Right atrium auricular region (tissue), 2 donors: ENCODE measurements at places on chromosomes 3 and 15. TPM values are rescaled to one million over a fixed set of nuclear protein-coding genes. Genes with fewer than 3 reads are reported as not detected.
A peak's percentile ranks its signal among the peaks of the same experiment; 100 is the strongest.

Gene EXD1
- not detected for total RNA-seq

Gene NUP210
- total RNA-seq = 4.4 TPM

Gene KNG1
- total RNA-seq = 0.59 TPM

Gene MAP1A
- total RNA-seq = 52.7 TPM

DNA sequence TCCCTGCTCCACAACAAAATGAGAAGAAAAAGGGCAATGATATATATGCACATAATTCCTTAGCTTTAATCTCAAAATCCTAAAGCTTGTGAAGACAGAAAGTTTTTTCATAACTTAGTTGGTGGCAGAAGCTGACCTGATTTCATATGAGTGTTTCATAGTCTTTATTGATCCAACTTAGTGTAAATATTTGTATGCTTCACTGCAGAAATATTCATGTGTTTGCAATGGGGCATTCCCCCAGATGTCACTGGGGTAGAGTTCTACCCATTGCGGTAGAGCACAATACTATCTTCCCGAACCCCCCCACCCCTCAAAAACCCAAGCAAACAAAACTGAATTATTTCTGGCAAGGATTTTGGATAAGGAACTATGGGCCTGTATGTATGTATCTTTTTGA is 221.2 kb downstream of the THRB start:
- no peak overlapping the region for H3K4me3 ChIP-seq
- H3K4me1 ChIP-seq = no peaks in the 10 kb centered on the region
- H3K27me3 ChIP-seq = no peaks in the 10 kb centered on the region
- H3K36me3 ChIP-seq = no peaks in the 10 kb centered on the region
- no peak overlapping the region for H3K27ac ChIP-seq
- DNase-seq = no peak

DNA sequence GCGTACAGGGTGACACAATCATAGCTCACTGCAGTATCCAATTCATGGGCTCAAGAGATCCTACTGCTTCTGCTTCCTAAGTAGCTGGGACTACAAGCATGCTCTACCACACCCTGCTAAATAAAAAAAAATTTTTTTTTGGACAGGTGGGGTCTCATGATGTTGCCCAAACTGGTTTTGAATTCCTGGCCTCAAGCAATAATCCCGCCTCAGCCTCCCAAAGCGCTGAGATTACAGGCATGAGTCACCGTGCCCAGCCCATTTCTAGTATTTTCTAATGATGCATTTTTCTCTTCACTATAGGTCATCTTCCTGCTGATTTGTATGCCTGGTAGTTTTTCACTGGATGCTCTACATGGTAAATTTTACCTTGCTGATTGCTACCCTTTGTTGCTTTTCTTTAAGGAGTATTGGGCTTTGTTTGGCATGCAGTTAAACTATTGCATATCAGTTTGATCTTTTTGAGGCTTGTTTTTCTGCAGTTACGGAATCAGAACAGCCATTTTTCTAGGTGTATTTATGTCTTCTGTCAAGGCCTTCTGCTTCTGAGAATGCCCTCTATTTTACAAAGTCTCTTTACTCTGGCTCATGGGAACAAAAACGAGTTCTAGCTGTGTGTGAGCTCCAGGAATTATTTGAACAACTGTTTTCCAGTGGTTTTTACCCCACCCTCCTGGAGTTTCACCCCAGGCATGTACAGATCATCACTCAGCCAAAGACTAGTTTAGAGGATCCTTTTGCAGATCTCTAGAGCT is 14.2 kb upstream of the NPTN start:
- no peaks in the 10 kb centered on the region for H3K4me1 ChIP-seq
- H3K27me3 ChIP-seq = no peaks in the 10 kb centered on the region
- no peak overlapping the region for H3K27ac ChIP-seq
- no peak overlapping the region for H3K4me3 ChIP-seq
- DNase-seq = no peak

DNA sequence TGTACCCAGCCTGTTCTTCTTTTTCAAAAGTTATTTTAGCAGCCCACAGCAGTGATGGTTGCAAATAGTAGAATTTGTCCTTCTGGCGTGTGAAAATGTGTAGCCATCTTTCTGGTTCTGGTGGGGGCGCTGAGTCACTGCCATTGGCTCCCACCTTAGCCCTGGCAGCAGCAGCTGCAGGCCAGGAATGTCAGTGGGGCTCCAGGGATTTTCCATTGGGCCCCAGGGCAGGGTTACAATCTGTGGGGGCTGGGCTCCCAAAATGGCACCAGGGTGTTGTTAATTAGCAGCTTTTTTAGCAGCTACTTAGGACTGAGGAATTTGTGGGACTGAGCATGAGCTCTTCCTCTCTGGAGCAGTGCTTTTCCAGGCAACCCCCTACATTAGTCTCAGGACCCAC is 38.9 kb downstream of the TOPAZ1 start:
- H3K4me1 ChIP-seq = no peaks in the 10 kb centered on the region
- no peak overlapping the region for H3K27ac ChIP-seq
- no peaks in the 10 kb centered on the region for H3K36me3 ChIP-seq
- no peak for DNase-seq

- DNase-seq = no peak
- H3K4me1 ChIP-seq = no peaks in the 10 kb centered on the region
- no peak overlapping the region for H3K4me3 ChIP-seq
- no peaks in the 10 kb centered on the region for H3K27me3 ChIP-seq
- no peak overlapping the region for H3K27ac ChIP-seq
- no peaks in the 10 kb centered on the region for H3K36me3 ChIP-seq
Measured at GRCh38 chr3:117761703-117762620, 1052.4 kb downstream of the TUSC7 start.

DNA sequence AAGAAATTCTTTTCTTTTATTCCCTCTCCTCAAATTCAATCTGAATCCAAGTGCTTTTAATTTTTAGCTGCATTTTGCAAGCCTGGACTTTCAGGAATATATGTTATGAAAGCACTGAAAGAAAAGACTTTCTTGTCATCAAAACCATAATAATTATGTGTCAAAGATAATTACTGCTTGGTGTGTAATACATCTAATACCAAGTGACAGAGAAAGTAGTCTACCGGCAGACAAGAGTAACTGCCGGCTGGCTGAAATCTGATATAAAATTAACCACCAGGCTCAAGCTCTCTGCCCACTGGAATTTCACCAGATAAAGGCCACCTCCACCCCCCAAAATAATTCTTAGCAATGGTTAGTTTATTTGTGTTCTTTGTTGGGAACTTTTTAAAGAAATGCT is 220.9 kb upstream of the CDIN1 start:
- H3K4me3 ChIP-seq = no peak overlapping the region
- no peaks in the 10 kb centered on the region for H3K36me3 ChIP-seq
- H3K27me3 ChIP-seq = no peaks in the 10 kb centered on the region
- no peak overlapping the region for H3K27ac ChIP-seq

DNA sequence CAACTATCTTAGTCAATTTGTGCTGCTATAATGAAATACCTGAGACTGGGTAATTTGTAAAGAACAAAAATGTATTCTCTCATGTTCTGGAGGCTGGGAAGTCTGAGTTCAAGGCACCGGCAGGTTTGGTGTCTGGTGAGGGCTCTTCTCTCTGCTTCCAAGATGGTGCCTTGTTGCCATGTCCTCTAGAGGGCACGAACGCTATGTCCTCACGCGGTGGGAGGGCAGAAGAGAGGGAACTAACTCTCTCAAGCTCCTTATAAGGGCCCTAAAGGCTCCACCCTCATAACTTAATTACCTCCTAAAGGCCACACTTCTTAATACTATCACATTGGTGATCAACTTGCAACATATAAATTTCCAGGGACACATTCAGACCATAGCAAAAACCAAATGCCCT is 108.4 kb downstream of the ADAMTSL3 start:
- no peak for DNase-seq
- no peaks in the 10 kb centered on the region for H3K27me3 ChIP-seq
- H3K36me3 ChIP-seq = no peaks in the 10 kb centered on the region
- peaks cover 25% of the 10 kb centered on the region for H3K4me1 ChIP-seq
- H3K4me3 ChIP-seq = no peak overlapping the region

- no peak for DNase-seq
- H3K27me3 ChIP-seq = no peaks in the 10 kb centered on the region
- H3K27ac ChIP-seq = no peak overlapping the region
- H3K36me3 ChIP-seq = peaks cover 55% of the 10 kb centered on the region
- H3K4me3 ChIP-seq = no peak overlapping the region
Measured at GRCh38 chr15:90086868-90087268, 15.4 kb downstream of the IDH2 start.

DNA sequence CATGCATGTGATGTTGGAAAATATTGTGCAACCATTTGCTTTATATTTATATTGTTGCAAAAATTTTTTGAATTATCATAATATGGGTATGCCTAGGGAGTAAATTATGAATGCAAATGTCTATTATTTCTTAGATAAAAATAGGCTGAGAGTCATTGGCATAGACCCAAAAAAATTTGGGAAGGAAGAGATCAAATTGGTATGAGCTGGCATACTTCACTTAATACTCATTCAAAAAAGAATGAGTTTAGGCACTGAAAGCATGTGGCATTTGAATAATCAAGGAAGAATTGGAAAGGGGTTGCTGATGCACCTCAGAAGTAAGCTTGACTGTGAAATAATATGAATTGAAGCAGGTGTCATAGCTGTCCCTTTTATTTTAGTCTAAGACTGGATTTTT is 764.0 kb upstream of the DPPA4 start:
- no peak overlapping the region for H3K27ac ChIP-seq
- no peak overlapping the region for H3K4me3 ChIP-seq
- H3K27me3 ChIP-seq = no peaks in the 10 kb centered on the region
- no peaks in the 10 kb centered on the region for H3K4me1 ChIP-seq

DNA sequence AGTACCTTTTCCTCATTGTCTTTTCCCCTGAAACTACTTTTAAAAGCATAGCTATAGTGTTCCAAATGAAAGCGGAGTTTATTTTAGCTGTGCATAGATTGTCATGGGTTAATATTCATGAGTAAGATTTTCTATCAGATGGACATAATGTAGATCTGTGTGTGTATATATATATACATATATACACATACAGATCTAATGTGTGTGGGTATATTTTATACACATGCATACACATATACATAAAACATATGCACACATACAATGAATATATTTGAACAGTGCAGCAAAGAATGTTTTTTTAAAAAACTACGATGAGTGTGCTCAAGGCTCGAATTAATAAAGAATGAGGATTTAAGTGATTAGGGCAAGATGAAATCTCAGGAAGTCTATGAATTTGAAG is 328.3 kb upstream of the IL12A start:
- H3K4me3 ChIP-seq = no peak overlapping the region
- no peak for DNase-seq
- H3K27me3 ChIP-seq = no peaks in the 10 kb centered on the region
- H3K27ac ChIP-seq = no peak overlapping the region
- no peaks in the 10 kb centered on the region for H3K36me3 ChIP-seq

DNA sequence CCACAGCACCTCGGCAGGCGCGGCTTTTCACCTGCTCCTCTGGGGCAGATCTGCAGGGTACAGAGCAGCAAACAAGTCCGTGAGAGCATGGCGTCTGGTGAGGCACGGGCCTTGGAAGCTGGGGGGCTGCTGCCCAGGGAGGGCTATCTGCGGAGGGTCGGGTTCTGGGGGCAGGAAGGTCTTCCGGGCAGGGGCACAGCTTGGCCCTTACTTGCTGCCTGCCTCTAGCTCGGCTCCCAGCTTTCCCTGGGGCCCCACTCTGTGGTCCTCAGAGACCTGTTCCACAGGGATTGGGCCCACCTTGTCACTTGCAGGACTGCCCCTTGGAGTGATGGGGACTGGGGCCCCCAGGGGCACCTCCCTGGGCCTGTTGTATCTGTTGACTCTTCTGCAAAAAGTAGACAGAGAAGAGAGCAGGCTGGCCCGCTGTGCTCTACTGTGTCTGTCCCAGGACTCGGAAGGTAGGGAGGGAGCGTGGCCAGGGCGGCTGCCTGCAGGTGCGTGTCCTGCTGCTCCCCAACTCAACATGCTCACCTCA is 84.1 kb downstream of the TBC1D2B start:
- H3K36me3 ChIP-seq = no peaks in the 10 kb centered on the region
- H3K4me3 ChIP-seq = no peak overlapping the region
- H3K4me1 ChIP-seq = peaks cover 72% of the 10 kb centered on the region
- peak overlapping the region; percentile 74 for H3K27ac ChIP-seq

- no peaks in the 10 kb centered on the region for H3K27me3 ChIP-seq
- no peak overlapping the region for H3K27ac ChIP-seq
- DNase-seq = no peak
- H3K36me3 ChIP-seq = no peaks in the 10 kb centered on the region
- H3K4me1 ChIP-seq = no peaks in the 10 kb centered on the region
- no peak overlapping the region for H3K4me3 ChIP-seq
Measured at GRCh38 chr3:66271231-66271630, 50.4 kb downstream of the SLC25A26 start.
